NB4 (cell line): ENCODE measurements at places on chromosomes 16 and 17.
A peak's percentile ranks its signal among the peaks of the same experiment; 100 is the strongest.

DNA sequence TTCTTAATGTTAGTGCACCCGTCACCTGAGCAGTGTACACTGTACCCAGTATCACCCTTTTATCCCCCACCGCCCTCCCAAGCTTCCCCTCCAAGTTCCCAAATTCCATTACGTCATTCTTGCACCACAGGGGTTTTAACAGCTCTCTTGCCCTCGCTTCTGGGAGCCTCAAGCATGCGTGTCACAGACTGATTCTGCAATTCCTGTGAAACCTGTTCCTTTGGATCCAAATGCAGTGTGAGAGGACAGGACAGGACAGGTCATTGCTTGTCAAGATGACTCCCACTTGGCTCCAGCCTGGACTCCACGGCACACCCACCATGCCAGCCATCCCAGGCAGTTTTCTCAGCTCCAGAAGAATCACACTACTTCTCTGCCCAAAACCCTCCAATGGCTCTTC, 44.1 kb downstream of the CYB5D2 start:
- no peak for DNase-seq

GRCh38 chr17:80981062-80981902, 10.4 kb upstream of the CHMP6 start:
- DNase-seq, result no peak

DNA sequence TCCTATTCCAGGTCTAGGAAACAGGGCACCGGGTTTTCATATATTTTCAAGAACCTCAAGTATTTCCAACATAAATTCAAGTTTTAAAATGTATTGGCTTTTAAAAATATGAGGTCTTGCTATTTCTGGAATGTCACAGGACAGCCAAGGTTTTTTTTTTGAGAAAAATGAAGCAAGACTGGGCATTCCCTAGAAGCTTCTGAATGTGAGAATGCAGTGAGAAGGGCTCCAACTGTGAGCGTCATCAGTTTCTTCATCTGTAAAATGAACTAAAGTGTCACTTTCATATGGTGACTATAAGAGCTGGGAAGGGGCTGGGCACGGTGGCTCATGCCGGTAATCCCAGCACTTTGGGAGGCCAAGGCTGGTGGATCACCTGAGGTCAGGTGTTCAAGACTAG, 455.8 kb upstream of the MAF start:
- DNase-seq, result no peak

DNA sequence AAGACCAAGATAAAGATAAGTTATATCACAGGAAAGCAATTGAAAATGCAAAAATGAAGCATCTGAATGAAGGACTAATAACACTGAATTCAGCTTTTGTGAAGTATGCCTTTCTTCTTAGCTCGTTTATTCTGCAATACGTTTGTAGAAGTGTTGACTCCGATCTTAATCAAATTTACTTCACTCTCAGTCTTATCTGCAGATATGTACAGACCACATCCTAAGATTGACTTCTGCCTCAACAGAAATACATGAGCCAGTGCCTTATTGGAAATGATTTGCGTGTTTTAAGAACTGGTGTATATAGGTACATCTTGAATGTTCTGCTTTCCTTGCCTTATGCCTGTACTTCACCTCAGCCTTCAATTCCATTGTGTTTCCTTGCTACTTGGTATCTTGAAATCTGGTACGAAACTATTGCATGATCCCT, 1.3 kb downstream of the ATF7IP2 start:
- DNase-seq, result peak; percentile 13

DNA sequence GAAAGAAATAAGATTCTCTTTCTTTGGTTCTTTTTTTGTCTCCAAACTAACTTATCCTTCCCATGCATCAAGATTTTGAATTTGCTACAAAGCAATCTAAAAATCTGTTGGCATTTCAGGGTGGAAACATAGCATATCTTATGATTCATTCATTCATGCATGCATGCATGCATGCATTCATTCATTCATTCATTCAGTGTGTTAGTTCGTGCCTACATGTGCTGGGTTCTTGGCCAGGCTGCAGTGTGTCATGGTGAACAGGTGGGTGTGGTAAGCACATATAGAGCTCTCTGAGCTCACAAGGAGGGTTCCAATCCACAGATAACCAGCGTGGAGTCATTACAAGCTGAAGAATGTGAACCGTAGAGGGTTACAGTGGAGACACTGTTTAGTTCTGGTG, 410.4 kb downstream of the CPPED1 start:
- DNase-seq, result no peak

DNA sequence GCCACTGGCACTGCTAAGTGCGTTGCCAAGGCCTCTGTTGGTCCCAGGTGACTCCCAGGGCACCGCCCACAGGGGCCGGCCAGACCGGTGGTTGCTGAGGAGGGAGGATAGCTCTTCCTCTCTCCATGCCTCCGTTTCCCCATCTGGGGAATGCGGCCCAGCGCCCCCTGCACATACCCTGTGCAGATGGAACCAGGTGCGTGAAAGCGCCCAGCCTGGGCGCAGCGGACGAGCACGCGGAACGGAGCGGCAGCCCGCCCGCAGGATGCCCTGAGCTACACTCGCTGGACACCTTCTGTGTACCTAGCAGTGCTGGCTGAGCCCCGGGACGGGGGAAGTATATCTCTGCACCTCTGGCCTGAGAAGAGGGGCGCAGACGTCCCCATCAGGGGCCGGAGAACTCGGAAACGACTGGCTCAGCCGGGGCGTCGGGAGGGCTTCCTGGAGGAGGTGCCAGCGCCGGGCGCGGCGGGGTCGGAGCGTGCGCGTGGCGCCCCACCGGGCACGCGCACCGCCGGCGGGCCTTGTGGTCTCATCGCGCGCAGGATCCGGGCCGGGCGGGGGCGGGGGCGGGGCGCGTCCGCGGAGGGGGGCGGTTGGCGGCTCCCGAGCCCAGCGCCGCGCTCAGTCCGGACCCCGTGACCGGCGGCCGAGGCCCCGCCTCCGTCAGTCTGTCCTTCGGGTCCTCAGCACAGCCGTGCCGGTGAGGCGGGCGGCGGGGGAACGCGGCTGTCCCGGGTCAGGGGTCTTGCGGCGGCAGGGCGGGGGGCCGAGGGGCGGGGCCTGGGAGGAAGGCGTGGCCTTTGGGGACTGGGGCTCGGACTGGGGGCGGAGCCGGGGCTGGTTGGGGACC, at the start of the genes CCDC78 and HAGHL:
TSS of gene CCDC78 (minus strand) at position 6 of the 853 bp plus-strand sequence. CDS start 76 bp downstream, outside the sequence.
TSS of gene HAGHL (plus strand) at position 669 of the 853 bp plus-strand sequence. CDS start 404 bp downstream, outside the sequence.
- DNase-seq, result peak; percentile 80

DNA sequence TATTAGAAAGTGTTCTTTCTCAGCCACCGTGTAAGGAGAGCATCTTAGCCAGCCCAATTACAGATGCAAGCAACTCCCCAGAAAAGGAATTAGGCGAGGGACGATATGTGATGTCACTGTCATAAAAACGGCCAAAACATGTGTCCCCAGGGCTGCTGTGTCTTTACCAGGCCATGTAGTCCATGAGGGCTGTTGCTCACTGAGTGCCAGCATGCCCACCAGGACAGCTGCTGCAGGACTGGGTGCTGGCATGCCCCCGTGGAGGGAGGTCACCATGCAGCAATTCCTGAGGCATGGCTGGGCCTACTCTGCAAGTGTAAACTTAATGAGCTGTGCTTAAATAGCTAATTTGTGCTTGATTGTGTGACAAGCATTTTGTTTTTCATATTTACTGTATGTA, 156.9 kb downstream of the LGALS9B start:
- DNase-seq, result no peak

DNA sequence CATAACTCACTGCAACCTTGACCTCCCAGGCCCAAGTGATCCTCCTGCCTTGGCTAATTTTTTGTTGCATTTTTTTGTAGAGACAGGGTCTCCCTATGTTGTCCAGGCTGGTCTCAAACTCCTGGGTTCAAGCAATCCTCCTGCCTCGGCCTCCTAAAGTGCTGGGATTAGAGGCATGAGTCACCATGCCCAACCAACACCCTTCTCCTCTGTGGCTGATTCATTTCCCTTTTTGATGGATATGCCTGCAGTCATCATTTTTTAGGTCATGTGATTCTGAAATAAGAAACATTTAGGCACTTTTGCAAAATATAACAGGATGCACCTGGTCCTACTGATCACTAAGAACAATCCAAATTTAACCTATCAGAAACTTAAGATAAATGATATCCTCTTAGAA, 44.0 kb upstream of the YPEL2 start:
- peak; percentile 64 for DNase-seq

DNA sequence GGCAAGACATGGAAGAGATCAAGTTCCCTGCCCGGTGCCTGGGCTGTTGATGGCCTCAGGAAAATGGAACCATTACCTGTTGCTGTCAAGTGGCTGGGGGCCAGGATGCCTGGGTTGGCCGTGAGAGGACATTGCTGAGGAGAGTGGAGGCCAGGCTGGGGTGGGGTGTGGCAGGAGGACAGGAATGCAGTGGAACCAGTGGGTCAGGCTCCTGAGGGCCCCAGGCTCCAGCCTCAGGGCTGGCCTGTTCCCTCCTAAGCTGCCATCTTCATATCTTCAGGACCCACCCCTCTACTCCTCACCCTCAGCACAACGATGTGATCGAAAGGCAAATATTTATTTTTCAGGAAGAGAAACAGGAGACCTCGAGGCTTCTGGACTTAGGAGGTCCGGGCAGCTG, 8.5 kb upstream of the YPEL3 start:
- DNase-seq, result no peak

DNA sequence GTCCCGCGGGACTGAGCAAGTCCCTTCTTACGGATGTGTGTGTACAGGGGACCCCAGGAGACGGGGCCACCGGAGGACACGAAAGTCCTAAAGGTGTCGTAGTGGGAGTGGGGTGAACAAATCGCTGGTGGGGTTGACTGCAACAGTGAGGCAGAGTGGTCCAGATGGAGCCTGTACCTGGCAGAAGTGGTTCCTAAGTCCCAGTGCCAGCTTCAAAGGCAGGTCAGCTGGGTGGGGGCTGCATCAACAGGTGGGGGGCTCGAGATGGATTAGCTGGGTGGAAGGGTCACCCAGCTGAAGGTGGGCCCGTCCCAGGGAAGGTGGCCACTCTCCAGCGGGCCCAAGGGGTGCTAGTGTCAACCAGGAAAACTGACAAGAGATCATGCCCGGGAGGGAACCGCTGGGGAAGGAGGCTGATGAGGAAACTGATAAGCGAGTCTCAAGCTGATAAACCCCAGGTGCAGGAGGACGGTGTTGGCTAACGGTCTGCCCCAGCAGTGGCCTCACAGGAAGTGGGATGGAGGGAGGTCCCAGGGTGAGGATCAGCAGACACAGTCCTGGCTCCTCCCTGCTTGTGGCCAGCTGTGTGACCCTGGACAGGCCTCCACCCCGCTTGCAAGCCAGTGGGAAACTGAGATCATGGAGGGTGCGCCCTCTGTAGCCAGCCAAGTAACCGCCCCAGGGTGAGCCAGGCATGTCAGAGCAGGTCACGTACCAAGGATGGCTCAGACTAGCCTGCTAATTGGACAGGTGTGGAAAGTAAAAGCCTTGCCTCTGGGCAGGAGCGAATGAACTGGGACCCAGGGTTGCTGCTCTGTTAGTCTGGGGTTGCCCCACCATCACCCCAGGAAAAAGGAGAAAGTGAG, 1.0 kb downstream of the ORAI3 start:
- DNase-seq, result peak; percentile 94

GRCh38 chr16:19884611-19885450, at the start of gene GPRC5B:
Gene GPRC5B, minus strand, starts transcription at chr16:19884848. Its CDS starts 12,003 bp downstream, at chr16:19872845.
- DNase-seq, result peak; percentile 40

- peak; percentile 100 for DNase-seq
These were observed 15.7 kb downstream of the ADCY7 start for GRCh38 chr16:50282010-50282538.

DNA sequence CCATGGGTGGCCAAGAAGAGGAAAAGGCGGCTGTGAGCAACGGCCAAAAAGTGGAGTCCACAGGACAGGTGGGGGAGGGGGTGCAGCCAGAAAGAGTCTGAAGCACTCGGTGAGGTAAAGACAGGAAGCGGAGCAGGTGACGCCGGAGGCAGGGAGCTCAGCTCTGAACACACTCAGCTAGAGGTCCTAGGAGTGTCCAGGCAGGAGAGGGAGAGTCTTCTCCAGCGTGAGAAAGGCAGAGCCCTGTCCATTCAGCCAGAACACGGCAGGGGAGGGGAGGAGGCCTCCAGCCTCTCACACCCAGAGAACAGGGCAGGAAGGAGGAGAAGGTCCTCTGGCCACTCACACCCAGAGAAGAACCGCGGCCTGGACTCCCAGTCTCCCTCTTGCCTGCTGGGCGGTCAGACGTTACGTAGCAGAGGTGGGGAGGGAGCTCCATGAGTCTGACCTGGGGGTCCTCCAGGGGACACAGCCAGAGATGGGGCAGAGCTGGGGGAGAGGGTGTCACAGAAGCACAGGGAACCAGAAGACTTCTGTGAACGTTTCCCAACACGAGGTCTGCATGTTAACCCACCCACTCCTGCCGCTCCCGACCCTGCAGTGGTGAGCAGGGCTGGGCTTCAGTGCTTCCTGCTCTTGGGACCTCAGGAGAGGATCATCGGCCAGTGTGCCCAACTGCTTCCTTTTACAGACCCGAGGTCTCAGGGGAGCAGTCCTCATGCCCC, 89.2 kb downstream of the ABR start:
- peak; percentile 39 for DNase-seq

DNA sequence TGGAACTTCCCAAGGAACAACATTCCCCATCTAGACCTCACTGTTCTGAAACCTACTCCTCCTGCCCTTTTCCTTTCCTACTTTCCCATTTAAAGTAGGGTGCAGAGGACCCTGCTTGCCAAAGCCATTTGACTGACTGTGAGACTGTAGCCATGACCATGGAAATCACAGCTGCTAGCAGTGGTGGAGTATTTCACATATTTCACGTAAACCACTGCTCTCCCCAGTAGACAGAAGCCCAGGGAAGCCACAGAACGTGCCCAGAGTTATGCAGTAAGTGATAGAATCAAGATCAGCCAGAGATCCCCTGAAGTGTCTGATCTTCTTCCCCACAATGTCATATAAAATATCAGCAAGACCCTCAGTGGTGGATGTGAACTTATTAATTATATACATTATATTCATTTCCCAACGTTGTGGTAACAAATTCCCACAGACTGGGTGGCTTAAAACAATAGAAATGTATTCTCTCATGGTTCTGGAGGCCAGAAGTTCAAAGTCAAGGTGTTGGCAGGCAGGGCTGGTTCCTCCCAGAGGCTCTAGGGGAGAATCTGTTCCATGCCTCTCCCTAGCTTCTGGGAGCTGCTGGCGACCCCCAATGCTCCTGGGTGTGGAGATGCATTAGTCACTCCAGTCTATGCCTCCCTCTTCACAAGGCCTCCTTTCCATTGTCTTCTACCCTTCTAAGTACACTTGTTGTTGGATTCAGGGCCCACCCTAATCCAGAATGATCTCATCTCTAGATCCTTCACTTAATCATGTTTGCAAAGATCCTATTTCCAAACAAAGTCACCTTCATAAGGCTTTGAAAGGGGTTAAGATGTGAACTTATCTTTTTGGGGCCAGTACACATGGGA, 20.7 kb upstream of the PRM1 start:
- no peak for DNase-seq

- DNase-seq, result no peak
These were observed 73.0 kb downstream of the KLHDC4 start for GRCh38 chr16:87692756-87693155.

- DNase-seq, result no peak
These were observed 11.0 kb downstream of the ENDOV start for GRCh38 chr17:80425835-80426426.

GRCh38 chr17:60383379-60383778, 8.6 kb downstream of the USP32 start:
- no peak for DNase-seq

- no peak for DNase-seq
These were observed 688 bp downstream of the ADAP2 start for GRCh38 chr17:30922235-30923030.

GRCh38 chr17:32725697-32726096, 151.2 kb downstream of the MYO1D start:
- DNase-seq, result no peak
